CD4-positive, alpha-beta T cell (primary cell): ENCODE measurements at places on chromosomes 11 and 22.

DNA sequence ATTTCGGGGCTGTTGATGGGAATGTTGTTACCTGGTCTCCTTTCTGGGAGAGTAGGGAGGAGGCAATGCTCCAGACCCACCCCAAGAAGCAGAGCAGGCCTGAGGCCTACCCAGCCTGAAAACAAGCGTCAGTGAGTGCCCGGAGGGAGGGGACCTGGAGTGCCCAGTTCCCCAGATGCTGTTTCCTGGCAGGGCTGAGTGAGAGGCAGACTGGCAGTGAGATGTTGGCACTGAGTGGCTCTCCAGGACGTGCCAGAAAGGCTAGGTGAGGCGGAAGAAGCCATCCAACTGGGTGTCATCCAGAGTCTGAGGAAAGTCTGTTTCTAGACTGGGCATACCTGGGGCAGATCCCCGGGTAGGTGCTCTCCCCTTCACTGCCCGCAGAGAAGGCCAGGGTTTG is 1.3 kb downstream of the POU2F3 start:
- DNase-seq, result no peak

GRCh38 chr11:62545437-62546243 is 966 bp downstream of the AHNAK start:
- DNase-seq, result no peak

DNA sequence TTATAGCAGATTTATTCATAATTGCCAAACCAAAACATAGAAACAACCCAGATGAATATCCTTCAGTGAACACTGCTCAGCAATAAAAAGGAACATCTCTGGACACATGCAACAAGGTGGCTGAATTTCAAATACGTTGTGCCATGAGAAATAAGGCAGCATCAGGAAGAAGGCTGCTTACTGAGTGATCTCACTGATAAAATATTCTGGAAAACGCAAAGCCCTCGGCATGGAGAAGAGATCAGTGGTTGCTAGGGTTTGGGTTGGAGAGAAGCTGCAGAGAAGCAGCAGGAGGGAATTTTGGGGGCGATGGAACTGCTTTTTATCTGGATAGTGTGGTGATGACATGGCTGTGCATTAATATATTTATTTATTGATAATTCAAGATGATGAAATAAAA is 11.0 kb upstream of the SHANK2 start:
- no peak for DNase-seq

- peak; percentile 66 for DNase-seq
These were observed 29.7 kb downstream of the ZFTA start for GRCh38 chr11:63738720-63739360.

GRCh38 chr11:47378010-47378835 is at the start of gene SPI1:
TSS of gene SPI1 (minus strand) at chr11:47378547. CDS start at chr11:47378353, 194 bp downstream.
- DNase-seq, result peak; percentile 64

DNA sequence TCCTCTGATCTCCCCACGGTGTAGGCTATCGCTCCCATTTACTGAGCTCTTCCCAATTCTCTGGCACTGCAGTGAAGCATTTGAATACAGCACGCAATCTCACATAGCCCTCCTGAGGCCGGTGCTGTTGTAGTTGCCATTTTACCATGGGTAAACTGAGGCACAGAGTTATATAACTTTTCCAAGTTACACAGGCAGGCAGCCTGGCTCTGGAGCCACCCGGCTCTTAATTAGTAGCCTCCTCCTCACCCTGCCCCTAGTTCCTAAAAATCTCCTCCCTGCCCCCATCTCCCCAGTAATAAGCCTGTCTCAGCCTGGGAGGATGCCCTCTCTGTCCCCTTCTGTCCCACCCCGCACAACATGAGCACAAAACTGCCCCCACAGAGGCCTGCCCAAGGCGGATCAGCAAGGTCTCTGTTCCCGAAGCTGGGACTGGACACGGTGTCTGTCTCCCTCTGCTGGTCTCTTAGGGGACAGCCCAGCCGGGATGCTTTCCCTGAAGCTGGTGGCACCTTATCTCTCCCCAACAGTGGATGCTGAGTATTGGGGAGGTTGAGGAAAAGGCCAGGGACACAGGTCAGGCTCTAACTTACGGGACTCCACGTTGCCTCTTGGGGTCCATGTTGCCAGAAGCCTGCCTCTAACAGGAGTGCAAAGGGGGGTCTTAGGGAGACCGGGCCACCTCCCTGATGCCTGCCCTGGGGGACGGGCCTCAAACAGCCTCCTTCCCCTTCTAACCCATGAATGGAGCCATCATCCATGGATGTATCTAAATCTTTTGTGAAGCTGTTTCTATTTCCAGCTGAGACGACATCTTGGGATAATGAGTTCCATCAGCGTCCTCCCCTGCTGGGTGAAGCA is 9.1 kb upstream of the CLCF1 start:
- DNase-seq, result peak; percentile 85

GRCh38 chr11:72491001-72491400 is 56.7 kb upstream of the CLPB start:
- no peak for DNase-seq

GRCh38 chr11:128551611-128552335 is 35.6 kb downstream of the ETS1 start:
- no peak for DNase-seq
